ENCODE measurements at places on chromosomes 3 and 15. TPM values are rescaled to one million over a fixed set of nuclear protein-coding genes. Genes with fewer than 3 reads are reported as not detected.

RARB gene
- 0.16 TPM for polyA plus RNA-seq

PARP9 gene
- 6.5 TPM for polyA plus RNA-seq

DISP2 gene
- polyA plus RNA-seq: 0.07 TPM

CCR8 gene
- polyA plus RNA-seq: not detected

CADPS gene
- not detected for polyA plus RNA-seq

CFAP161 gene
- not detected for polyA plus RNA-seq
